ENCODE measurements at places on chromosomes 7 and 10. TPM values are rescaled to one million over a fixed set of nuclear protein-coding genes. Genes with fewer than 3 reads are reported as not detected.

DNA sequence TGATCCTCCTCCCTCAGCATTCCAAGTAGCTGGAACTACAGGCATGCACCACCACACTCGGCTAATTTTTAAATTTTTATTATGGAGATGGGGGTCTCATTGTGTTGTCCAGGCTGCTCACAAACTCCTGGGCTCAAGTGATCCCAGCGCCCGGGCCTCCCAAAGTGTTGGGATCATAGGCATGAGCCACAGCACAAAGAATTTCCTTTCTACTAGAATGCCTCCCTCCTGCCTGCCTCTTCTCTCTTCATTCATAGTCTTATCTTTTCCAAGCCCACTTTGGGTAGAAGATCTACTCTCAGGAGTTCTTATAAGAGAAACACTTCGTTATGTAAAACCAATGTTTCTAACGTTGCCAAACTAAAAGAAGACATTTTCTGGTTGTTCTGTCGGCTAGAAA is 144.1 kb downstream of the LRRC4 start:
- DNase-seq, result no peak

DNA sequence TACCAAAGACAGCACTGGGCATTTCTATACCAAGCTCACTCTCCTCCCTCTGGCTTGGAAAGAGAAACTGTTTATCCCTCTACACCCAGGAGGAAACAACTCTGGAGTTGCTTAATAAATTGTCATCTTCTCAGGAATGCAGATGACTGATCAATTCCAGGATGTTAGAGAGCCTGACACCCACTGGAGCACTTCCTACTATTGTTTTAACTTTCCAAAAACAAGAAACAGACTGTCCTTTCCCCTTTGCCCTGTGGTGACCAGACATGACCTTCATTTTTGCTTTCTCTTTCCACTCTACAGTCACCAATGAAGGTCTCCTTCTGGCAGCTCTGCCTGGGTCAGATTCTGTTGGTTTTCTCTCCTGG is 19.6 kb downstream of the GIMAP4 start:
- DNase-seq, result no peak

GRCh38 chr7:117386110-117386706 is 41.1 kb downstream of the ASZ1 start:
- no peak for DNase-seq

The AKR1C4 gene
- not detected for total RNA-seq

The SEMA3D gene
- total RNA-seq, result 15.9 TPM

Measured in sciatic nerve (tissue), 2 donors.